Colonic mucosa (tissue), 4 donors: ENCODE measurements at places on chromosomes 5 and 9. TPM values are rescaled to one million over a fixed set of nuclear protein-coding genes. Genes with fewer than 3 reads are reported as not detected.
A peak's percentile ranks its signal among the peaks of the same experiment; 100 is the strongest.

FGD3 gene
- 2.3 TPM for total RNA-seq

GSN gene
- total RNA-seq, result 553 TPM

RNF183 gene
- 9.2 TPM for total RNA-seq

LCN1 gene
- not detected for total RNA-seq

HK3 gene
- 1.6 TPM for total RNA-seq

F12 gene
- 34.0 TPM for total RNA-seq

GRXCR2 gene
- not detected for total RNA-seq

FANCC gene
- 23.6 TPM for total RNA-seq

OR13C4 gene
- total RNA-seq, result not detected

CENPP gene
- 3.1 TPM for total RNA-seq

GRCh38 chr9:107870221-107870620 is 380.7 kb upstream of the KLF4 start:
- H3K4me1 ChIP-seq, result no peaks in the 10 kb centered on the region
- no peak for DNase-seq
- no peak overlapping the region for H3K27ac ChIP-seq
- H3K4me3 ChIP-seq, result no peak overlapping the region
- H3K27me3 ChIP-seq, result no peaks in the 10 kb centered on the region

DNA sequence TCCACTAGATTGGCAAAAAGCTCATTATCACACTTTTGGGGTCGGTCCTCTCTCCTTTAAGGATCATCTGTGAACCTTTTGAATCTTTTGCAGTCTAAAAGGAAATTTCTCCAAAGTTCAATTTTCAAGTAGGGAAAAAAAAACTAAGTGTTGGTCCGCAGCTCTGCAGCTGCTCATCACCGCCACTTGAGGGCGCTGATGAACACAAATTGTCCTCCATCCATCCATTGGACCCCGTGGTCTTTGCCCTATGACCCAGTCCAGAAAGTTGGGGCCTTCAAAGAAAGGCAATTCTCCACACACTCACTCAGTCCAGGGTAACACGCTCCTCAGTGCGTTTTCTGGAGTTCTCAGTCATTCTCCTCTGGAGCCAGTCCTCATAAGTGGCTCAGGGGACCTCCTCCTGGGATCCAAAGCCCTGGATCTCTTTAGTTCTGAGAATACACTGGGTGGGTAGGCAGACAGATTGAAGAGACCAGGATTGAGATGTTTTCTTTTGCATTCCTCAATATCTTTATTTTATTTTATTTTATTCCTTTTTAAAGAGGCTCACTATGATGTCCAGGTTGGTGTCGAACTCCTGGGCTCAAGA is 63.6 kb upstream of the SLC28A3 start:
- no peak overlapping the region for H3K27ac ChIP-seq
- no peak overlapping the region for H3K4me3 ChIP-seq
- DNase-seq, result no peak
- no peaks in the 10 kb centered on the region for H3K4me1 ChIP-seq
- H3K36me3 ChIP-seq, result no peaks in the 10 kb centered on the region

GRCh38 chr9:117763314-117763713 is 59.1 kb downstream of the TLR4 start:
- H3K27ac ChIP-seq, result no peak overlapping the region
- no peaks in the 10 kb centered on the region for H3K4me1 ChIP-seq
- H3K27me3 ChIP-seq, result no peaks in the 10 kb centered on the region
- no peaks in the 10 kb centered on the region for H3K36me3 ChIP-seq
- DNase-seq, result no peak
- H3K4me3 ChIP-seq, result no peak overlapping the region

- H3K4me3 ChIP-seq, result no peak overlapping the region
- no peaks in the 10 kb centered on the region for H3K27me3 ChIP-seq
- no peak for DNase-seq
- H3K36me3 ChIP-seq, result no peaks in the 10 kb centered on the region
- no peak overlapping the region for H3K27ac ChIP-seq
- no peaks in the 10 kb centered on the region for H3K4me1 ChIP-seq
These were observed 191.8 kb downstream of the TMEM38B start for GRCh38 chr9:105886136-105886535.

- no peak overlapping the region for H3K27ac ChIP-seq
- no peaks in the 10 kb centered on the region for H3K36me3 ChIP-seq
- no peak overlapping the region for H3K4me3 ChIP-seq
- DNase-seq, result no peak
- H3K27me3 ChIP-seq, result no peaks in the 10 kb centered on the region
These were observed 32.3 kb downstream of the DIMT1 start for GRCh38 chr5:62371409-62371808.

- H3K27ac ChIP-seq, result no peak overlapping the region
- H3K36me3 ChIP-seq, result no peaks in the 10 kb centered on the region
- no peaks in the 10 kb centered on the region for H3K27me3 ChIP-seq
- H3K4me3 ChIP-seq, result no peak overlapping the region
These were observed 140.4 kb upstream of the SPDL1 start for GRCh38 chr5:169442913-169443784.

DNA sequence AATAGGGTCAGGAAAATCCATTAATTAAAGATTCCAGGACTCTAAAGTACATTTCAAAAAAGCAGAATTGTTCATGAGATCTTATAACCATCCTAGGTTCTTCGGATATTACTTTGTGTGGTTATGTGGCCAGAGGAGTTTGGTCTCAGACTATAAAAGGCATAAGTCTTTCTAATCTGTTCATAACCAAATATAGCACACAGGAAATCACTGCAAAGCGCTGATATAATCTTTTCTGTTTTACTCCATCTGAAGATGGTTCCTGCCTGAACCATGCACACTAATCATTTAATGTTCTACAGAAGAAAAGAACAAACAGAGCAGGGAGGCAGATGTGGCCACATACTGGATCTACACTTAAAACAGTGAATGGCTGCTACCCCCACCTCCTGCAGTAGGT is 182.8 kb downstream of the SEMA5A start:
- H3K4me3 ChIP-seq, result no peak overlapping the region
- DNase-seq, result no peak
- H3K27me3 ChIP-seq, result no peaks in the 10 kb centered on the region
- no peak overlapping the region for H3K27ac ChIP-seq
- H3K4me1 ChIP-seq, result no peaks in the 10 kb centered on the region

DNA sequence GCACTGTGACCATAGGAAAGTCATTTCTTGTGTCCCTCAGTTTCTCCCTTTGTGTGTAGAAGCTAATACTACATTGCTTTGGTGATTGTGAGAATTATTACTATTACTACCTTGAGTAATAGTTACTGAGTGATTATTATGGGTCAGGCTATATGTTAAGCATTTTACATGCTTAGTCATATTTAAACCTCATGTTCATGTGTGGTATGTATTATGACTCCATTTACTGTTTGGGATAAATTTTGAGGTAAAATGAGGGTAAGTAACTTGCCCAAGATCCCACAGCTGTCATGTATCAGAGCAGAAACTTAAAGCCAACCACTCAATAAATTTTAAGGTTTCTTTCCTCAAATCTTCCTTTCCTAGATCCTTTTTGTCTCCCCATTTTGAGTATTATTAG is 28.3 kb downstream of the SLF1 start:
- H3K4me3 ChIP-seq, result no peak overlapping the region
- no peak for DNase-seq
- H3K27me3 ChIP-seq, result no peaks in the 10 kb centered on the region

DNA sequence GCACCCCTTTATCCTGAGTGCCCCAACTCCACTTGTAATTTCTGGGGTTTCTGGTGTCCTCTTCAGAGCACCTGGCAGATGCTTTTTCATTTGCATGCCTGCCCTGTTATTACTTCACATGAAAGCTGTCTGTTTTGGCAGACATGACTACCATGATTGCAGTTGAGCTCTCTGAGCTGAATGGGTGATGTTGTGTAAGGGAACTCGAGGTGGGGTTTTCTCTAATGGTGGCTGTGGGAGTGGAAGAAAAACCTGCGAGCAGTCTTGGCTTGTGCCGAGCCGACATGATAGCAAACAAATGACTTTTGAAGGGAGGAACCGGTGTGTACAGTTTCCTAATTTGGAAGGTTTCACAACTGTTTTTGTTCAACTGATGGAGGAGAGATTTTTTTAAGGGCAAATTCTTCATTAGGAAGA is 196.2 kb downstream of the AOPEP start:
- H3K27me3 ChIP-seq, result no peaks in the 10 kb centered on the region
- DNase-seq, result no peak
- H3K4me3 ChIP-seq, result no peak overlapping the region
- no peaks in the 10 kb centered on the region for H3K36me3 ChIP-seq
- H3K4me1 ChIP-seq, result no peaks in the 10 kb centered on the region
- H3K27ac ChIP-seq, result peak overlapping the region; percentile 63

DNA sequence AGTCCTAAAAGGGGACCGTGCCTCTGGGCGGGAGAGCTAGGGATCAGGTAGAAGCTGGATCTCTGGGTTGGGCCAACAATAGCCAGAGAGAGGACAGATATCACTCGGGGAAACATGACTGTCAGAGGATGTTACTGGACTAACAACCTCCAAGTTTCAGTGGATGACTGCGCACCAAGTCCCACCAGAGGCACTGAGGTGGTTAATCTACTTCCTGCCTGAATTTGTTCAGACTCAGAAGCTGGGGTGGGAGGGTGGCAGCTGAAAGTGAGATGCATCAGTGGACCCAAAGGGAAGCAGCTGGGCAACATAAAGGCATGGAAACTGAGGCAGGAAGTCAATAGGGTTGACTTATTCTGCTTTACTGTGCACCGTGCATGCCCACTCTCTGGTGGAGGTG is 130.1 kb upstream of the SLC44A1 start:
- H3K36me3 ChIP-seq, result no peaks in the 10 kb centered on the region
- H3K4me1 ChIP-seq, result no peaks in the 10 kb centered on the region
- H3K4me3 ChIP-seq, result no peak overlapping the region

GRCh38 chr9:18182636-18183035 is 291.3 kb upstream of the ADAMTSL1 start:
- no peaks in the 10 kb centered on the region for H3K27me3 ChIP-seq
- H3K4me3 ChIP-seq, result no peak overlapping the region
- H3K36me3 ChIP-seq, result no peaks in the 10 kb centered on the region
- peak overlapping the region; percentile 73 for H3K27ac ChIP-seq

GRCh38 chr5:138369706-138370105 is 17.2 kb downstream of the KDM3B start:
- H3K4me3 ChIP-seq, result no peak overlapping the region
- H3K36me3 ChIP-seq, result no peaks in the 10 kb centered on the region
- no peak overlapping the region for H3K27ac ChIP-seq
- no peak for DNase-seq
- no peaks in the 10 kb centered on the region for H3K27me3 ChIP-seq
- H3K4me1 ChIP-seq, result no peaks in the 10 kb centered on the region

DNA sequence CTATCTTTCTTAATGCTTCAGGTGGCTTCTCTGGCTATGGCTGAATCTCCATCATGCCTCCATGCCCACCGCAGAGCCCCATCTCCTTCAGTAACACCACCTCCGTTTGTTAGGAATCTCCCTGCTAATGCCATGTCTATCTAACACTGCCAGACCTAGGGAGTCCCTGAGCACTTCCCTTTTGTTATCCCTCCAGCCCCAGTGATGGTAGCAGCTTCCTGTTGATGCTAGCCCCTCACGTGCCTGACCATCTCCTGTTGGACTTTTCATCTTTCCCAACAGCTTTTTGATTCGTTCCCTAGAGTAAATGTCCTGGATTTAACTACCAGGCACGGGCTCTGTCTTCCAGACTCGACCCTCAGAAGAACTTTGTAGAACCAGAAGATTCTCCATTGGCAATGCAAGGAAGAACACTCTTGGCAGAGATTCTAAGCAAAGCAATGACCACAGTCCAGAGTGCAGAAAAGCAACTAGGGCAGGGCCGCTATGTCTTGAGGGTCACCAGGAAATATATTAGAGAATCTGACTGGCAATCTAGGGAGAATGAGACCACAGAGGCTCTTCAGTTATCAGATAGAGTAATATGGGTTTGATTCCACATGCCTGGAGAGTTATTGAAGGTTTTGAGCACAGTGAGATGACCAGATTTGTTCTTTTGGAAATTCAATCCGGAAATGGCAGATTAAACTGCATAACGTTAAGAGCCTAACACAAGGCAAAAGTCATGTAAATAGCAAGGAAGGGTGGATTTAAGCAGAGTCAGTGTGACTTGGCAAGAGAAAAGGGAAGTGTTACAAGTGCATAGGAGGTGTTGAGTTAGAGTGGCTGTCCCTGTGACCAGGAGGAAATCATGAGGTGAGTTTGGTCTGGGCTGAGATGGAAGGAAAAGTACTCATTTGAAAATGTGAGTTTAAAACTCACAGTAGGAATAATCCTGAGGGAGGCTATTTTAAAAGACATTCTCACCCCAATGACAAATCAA is 555.2 kb downstream of the ACTL7B start:
- H3K4me3 ChIP-seq, result no peak overlapping the region
- peaks cover 6% of the 10 kb centered on the region for H3K4me1 ChIP-seq
- H3K36me3 ChIP-seq, result no peaks in the 10 kb centered on the region
- peak overlapping the region; percentile 34 for H3K27ac ChIP-seq
- no peaks in the 10 kb centered on the region for H3K27me3 ChIP-seq

GRCh38 chr5:113524927-113525326 is 11.4 kb downstream of the YTHDC2 start:
- H3K27ac ChIP-seq, result peak overlapping the region; percentile 14
- H3K27me3 ChIP-seq, result no peaks in the 10 kb centered on the region
- H3K4me3 ChIP-seq, result no peak overlapping the region
- no peaks in the 10 kb centered on the region for H3K36me3 ChIP-seq
- no peak for DNase-seq

- H3K4me3 ChIP-seq, result no peak overlapping the region
- no peaks in the 10 kb centered on the region for H3K4me1 ChIP-seq
- no peak for DNase-seq
- H3K27me3 ChIP-seq, result no peaks in the 10 kb centered on the region
These were observed 14.4 kb upstream of the BOD1 start for GRCh38 chr5:173630724-173631365.

- H3K4me1 ChIP-seq, result peaks cover 19% of the 10 kb centered on the region
- no peak for DNase-seq
- H3K36me3 ChIP-seq, result no peaks in the 10 kb centered on the region
- no peaks in the 10 kb centered on the region for H3K27me3 ChIP-seq
These were observed 2.4 kb downstream of the EHMT1 start for GRCh38 chr9:137621131-137621757.
